ENCODE measurements at places on chromosomes 6 and 20.

DNA sequence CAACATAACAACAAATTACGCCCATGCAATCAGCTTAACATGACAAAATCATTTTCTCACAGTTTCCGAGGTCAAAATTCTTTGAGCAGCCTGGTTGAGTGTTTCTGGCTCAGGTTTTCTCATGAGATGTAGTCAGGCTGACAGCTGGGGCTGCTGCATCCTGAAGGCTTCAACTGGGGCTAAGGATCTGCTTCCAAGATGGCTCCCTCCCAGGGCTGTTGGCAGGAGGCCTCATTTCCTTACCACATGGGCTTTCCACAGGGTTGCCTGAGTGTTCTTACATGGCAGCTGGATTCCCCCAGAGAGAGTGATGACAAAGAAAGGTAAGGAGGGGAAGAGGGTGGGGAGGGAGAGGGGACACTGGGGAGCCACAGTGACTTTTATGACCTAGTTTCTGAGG, 63.1 kb upstream of the NNAT start:
- no peak for DNase-seq

DNA sequence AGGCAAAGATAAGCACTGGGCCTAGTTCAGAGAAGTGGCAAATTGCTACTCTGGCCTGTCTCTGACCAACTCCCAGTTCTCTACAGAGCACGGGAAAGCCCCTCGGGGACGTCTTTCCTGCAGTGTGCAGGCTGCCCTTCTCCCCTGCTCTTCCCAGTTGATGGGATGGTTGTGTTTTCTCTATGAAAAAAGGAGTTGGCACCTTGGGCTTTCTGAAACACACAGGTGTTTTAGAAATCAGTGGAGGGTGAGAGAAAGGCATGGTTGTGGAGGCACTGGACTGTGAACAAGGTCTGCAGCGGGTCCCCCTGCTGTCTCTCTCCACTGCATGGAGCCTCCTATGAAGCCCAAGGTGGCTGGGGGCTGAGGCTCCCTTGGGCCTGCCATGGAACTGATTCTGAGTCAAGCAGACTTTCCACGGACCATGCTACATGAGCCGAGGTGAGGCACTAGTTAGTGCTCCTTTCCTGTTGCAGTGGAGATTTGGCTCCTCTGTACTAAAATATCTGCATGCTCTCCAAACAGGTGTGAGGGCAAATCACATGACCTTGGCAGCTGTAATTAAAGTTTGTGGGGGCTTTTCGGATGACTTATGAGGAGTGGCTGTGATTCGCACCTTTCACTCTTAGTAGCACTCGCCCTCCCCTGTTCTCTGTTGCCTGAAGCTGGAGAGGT, 16.3 kb downstream of the GTSF1L start:
- DNase-seq, result no peak

DNA sequence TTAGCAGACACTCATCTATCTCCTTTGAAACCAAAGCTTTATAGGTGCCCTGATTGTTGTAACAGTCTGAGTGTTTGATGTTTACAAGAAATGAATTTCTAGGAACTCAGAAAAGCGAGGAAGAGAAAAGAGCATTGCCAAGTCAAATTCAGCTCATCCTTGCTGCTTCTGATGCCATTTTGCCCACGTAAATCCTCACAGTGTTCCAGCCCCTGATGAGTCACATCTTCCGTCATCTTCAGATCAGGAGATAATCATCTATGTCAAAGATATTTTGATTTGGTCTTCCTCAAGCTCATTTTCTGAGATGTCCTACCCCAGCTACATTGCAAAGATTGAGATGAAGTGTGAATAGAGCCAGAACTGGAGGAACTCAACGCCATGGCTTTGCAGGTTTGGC, 426.2 kb downstream of the BMP2 start:
- no peak for DNase-seq

DNA sequence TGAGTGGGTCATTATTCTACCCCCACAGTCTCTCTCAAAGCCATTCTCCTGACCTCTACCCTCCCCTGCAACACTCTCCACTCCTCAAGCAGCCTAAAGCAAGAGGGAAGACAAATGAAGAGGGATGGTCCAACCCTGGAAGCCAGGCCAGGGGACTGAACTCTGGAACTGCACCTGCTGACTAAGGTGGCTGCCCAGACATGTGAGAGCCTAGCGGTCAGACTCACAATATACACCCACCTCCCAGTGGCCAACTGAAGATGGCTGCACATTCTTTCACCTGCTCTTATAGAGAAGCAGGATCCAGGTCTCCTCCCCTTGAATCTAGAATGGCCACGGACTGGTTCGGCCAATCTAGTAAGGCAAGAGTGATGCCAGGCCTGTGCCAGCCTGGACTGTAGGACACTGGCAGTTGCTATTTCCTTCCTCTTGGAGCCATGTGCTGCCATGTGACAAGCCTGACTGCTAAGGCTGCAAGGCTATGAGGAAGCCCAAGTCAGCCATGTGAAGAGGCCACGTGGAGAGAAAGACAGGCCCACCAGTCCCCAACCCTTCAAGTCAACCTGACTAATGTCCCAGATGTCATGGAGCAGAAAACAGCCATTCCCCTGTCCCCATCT, 31.8 kb downstream of the ACSS1 start:
- DNase-seq, result no peak

- DNase-seq, result no peak
Measured at GRCh38 chr6:50330347-50330746, 280.6 kb upstream of the DEFB112 start.

DNA sequence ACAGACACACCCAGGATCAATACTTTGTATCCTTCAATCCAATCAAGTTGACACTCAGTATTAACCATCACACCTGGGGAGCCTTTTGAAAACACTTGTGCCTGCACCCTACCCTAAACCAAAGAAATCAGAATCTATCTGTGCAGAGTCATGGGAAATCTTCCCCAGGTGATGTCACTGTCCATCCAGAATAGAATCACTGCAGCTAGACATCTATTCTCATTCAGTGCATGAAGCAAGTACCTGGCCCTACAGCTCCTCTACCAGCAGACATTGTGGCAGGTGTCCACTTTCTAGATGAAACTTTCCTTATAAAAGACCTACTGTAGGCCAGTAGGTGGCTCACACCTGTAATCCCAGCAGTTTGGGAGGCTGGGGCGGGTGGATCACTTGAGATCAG, 262.4 kb upstream of the MARCKS start:
- DNase-seq, result no peak

GRCh38 chr6:14333556-14334305, 216.2 kb downstream of the CD83 start:
- no peak for DNase-seq

- no peak for DNase-seq
Measured at GRCh38 chr20:1906361-1907051, 11.3 kb downstream of the SIRPA start.

DNA sequence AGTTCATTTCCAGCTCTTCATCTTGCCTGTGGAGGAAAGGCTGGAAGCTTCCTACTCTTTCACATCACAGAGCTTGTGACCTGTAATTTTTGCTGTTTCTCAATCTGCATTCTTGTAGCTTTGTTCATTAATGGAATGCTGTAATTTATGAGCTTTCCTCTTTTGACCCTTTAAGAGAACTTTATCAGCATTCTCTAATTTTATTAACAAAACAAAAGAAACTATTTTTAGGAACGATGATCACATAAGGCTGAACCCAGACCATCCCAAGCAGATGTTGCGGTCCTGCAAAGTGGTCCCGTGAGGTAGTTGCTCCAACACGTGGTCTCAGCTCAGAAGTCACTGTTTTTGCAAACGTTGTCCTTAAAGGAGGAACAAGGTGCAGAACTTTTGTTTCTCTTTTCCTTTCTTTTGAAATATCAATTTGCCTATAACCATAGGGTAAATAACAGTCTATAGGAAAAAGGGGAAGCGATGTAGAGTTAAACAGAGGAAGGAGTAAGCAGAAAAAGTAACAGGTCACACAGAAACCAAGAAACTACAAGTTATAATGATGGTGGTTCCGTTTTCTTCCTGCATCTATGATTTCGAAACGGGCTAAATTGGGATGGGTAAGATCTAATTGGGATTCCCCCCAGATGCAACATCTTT, 121.3 kb upstream of the PHACTR1 start:
- no peak for DNase-seq

- no peak for DNase-seq
Measured at GRCh38 chr20:16115911-16116552, 457.2 kb downstream of the KIF16B start.

- no peak for DNase-seq
Measured at GRCh38 chr6:85576476-85576875, 17.2 kb downstream of the SNX14 start.

GRCh38 chr6:44381739-44382138, 5.8 kb upstream of the CDC5L start:
- no peak for DNase-seq

GRCh38 chr20:2692036-2692885, at the start of gene EBF4:
TSS of gene EBF4 (plus strand) at chr20:2692780. CDS start at chr20:2693646, 866 bp downstream.
- peak; percentile 44 for DNase-seq

- DNase-seq, result no peak
Measured at GRCh38 chr20:57570145-57570850, 9.4 kb downstream of the PCK1 start.

DNA sequence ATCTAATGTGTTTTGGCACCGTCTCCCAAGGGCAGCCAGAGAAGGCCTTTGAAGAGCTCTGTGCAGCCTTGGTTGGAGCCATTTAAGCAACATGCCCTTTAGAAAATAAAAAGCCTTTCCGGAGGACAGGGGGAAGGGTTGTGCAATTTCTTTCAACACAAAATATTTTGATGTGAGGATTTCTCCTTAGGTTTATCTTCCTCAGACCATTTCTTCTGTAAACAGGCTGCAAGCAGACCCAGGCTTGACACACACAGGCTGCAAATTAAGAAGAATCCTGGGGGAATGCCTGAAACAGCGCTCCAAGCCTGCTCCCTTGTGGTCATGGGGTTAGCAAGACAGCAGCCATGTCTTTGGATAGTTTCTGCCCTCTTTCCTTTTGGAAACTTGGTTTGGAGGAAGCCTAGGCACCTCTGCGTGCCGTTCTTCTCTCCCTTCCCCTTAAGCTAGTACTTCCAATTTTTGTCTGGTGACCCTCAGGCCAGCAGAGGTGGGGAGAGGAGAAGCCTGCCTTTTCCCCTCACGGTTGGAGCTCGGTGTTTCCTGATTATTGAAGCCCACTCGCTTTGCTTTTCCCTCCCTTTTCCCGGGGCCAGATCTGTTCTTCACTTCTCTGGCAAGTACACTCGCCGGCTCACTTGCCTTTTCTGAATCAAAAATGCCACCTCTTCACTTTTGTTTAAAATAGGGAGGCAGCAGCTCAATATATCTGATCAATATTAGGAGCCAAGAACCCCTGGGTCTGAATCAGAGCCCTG, 39.6 kb upstream of the NOX3 start:
- no peak for DNase-seq

- DNase-seq, result no peak
Measured at GRCh38 chr6:102662851-102663250, 1269.3 kb downstream of the GRIK2 start.

DNA sequence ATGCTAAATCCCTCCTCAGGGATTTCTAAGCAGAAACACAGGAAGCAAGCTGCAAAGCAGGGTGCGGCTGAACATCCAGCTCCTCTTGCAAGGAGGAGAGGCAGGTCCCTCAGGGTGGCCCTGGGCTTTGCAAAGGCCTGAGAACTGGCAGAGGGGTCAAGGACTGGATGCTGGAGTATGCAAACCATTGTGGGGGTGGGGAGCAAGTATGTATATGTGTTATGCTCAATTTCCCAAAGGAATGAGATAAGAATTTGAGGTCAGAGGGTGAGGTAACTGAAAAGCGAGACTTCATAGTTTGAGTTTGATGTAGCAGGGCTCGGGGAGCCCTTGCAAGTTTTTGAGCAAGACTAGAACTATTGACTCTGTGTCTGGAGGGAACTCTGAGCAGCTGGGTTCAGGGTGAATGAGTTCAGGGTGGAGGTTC, 11.2 kb downstream of the SLC22A2 start:
- DNase-seq, result no peak

- no peak for DNase-seq
Measured at GRCh38 chr6:68771426-68771825, 136.3 kb downstream of the ADGRB3 start.

DNA sequence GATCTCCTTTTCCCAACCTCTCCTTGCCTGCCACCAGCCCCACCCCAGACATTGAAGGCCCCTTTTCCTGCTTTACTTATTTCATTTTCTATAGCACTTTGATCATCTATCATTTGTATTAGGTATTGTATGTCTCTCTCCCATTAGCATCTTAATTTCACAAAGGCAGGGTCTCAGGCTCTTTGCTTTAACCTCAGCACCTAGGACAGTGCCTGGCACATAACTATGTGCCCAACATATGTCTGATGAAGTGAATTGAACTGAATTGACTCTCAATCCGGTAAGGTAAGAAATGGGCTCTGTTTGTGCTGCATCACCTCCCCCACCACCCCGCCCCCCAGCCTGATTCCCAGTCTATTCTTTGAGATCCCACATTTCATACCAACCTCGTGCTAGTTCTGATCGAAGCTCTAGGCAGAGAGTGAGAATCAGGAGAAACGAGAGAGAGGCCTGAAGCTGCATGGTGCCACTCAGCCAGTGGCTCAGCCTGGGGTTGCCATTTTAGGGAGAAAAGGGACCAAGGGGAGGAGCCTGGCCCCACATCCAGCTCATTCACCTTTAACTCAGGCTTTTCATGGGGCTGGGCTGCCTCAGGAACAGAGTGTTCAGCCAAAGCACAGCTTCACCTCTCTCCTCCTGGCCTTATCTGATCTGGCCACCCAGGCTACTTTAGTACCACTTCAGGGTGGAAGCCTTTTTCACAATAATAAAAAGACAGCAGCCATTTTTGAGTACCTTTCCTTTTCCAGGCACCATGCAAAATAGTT, at the start of gene SPINT3:
TSS of gene SPINT3 (minus strand) at position 476 of the 767 bp plus-strand sequence. CDS start at position 462, 14 bp downstream.
- no peak for DNase-seq

DNA sequence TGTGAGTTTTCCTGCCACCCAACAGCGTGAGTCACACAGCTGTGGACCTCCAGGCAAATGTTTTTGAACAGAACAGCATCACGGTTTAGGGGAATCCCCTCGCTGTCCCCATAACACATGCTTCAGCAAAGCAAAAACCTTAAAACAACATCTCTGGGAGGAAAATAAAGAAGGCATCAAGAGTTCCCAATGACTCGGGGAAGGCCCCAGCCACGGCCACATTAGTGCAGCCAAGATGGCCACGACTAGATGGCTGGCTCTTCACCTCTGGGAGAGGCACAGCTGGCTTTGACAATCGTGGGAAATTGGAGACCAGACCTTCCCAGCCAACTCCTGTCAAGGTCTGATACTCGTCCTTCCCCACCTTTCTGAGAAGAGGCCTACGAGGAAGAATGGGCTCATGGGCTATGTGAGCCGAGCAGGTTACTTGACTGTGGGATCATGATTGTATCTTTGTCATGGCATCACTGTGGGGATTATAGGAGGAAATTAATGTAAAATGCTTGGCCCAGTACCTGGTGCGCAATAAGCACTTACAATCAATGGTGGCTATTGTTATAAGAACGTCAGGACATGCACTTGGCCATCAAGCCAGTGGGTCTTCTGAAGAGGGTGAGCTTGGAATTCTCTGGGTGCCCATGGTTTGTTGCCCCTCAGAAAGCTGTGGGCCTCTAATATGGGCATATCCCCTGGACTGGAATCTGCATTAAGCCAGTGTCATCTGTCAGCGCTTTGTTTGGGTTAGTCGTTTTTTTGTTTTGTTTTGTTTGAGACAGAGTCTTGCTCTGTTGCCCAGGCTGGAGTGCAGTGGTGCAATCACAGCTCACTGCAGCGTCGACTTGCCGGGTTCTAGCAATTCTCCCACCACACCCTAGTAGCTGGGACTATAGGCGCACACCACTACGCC, 43.6 kb downstream of the FGD2 start:
- peak; percentile 72 for DNase-seq
